ENCODE measurements at places on chromosomes 6 and 20.

DNA sequence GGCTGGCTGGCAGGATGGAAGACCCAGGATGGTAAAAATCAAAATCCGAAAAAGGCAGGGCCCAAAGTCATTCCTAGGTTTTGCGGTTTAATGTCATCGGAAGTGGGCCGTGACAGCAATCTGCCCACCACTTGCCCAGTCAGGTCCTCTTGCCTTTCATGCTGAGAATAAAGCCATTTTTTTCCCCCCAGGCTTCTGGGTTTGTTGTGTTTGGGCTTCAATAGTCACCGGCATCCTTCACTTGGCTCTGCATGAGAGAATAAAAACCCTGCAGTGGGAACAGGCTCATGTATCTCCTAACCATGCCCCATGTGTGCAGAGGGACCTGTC, 56.1 kb downstream of the MEP1A start:
- DNase-seq, result no peak

DNA sequence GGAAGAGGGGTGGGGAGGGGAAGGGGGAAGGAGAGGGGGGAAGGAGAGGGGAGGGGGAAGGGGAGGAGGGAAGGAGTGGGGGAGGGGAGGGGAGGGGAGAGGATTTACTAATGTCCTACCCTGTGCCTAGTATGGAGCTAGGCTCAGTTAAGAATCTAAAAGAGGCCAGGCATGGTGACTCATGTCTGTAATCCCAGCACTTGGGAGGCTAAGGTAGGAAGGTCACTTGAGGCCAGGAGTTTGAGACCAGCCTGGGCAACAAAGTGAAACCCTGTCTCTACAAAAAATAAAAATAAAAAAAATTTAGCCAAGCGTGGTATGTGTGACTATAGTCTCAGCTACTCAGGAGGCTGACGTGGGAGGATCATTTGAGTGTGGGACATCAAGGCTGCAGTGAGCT, 13.0 kb downstream of the UBE2J1 start:
- DNase-seq, result no peak

DNA sequence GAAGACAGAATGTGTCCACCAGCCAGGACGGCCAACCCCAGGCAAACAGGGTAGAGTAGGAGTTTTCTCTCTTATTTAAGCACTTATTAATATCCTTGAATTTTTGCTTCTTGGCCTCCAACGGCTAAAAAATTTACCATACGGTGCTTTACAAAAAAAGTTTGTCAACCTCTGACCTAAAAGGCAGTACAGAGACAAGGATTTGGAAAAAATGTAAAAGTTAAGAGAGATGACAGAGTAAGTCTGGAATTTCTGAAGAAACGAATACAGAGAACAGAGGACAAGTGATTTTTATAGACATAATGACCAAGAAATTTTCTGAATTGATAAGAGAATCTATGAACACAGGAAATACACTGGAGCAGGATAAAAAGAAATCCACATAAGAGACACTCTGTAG, 10.2 kb downstream of the OSER1 start:
- DNase-seq, result no peak

DNA sequence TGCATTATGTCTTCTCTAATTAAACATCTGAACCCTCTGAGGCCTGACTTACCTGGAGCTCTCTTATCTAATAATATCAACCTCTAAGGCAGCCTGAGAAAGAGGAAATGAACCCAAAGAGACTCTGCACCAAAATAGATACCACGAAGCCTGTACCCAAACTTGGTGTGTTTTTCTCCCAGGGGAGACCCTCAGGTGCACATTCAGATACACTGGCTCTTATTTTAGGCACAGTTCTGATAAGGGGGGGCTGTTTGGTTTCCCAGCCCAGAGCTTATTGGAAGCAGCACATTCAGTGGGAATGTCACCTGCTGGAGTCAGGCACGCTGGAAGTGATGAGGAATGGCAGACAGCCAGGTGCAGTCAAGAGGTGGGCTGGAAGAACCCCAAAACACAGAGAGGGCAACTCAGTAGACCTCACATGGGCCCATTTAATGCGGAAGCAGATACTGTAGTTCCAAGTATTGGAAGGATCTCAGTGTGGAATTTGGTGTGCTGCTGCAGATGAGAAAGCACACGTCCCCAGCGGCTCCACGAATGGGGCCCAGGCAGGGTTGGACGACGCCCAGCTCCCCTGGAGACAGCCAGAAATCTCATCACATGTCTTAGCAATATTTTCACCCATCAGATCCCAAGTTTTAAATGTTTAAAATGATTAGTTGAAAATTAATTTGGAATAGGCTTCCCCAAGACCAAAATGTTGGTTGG, 9.7 kb upstream of the CCR6 start:
- DNase-seq, result no peak

- no peak for DNase-seq
Measured at GRCh38 chr6:105600336-105601260, 197.7 kb upstream of the PREP start.

- no peak for DNase-seq
Measured at GRCh38 chr6:52511572-52512151, 65.2 kb downstream of the TRAM2 start.

DNA sequence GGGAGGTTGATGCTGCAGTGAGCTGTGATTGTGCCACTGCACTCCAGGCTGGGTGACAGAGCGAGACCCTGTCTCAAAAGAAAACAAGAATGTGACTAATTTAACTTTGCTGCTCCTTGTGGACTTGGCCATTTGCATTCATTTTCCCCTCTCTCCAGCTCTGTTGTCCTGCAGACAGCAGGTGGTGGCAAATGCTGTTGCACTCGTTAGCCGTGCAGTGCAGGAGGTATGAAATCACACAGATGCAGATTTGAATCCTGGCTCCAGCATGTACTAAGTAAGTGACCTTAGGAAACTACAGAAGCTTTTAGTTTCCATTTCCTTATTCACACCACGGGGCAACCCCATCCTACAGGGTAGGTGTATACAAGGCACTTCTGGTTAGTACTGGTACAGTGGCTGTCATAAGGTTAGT, 9.6 kb upstream of the BEND3 start:
- DNase-seq, result no peak

DNA sequence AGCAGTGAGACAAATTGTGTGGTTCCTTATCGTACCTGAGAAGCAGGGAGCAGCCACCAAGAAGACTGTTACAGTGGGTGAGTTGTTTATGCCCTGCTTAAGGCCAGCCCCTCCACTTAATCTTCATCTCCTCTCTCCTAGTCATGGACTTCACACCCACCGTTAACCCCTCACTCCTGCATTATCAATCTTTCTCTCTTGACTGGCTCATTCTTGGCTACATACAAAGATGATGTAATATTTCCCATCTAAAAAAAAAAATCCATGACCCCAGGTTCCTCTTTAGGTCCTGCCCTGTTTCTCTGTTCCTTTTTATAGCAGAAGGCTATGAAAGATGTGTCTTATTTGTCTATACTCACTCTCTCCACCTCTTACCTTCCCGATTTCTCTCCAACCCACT, 72.4 kb downstream of the SHLD1 start:
- DNase-seq, result no peak

- peak; percentile 22 for DNase-seq
Measured at GRCh38 chr6:56040889-56041301, 165.5 kb upstream of the BMP5 start.

DNA sequence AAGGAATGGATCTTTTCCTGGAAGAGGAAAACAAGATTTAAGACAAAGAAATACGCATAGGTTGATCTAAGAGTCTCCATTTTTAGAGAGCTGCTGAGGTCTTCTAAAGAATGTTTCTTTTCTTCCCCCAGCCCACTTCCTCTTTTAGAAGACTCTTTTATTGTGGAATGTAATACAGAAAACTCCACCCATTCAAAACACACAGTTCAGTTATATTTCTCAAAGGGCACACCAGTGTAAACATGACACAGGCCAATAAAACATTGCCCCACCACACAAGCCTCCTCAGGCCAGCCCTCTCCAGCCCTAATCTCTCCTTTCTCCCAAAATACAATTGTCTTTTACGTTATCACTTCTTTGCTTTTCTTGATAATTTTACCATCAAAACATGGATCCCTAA, 42.8 kb downstream of the SLC35B3 start:
- DNase-seq, result no peak

DNA sequence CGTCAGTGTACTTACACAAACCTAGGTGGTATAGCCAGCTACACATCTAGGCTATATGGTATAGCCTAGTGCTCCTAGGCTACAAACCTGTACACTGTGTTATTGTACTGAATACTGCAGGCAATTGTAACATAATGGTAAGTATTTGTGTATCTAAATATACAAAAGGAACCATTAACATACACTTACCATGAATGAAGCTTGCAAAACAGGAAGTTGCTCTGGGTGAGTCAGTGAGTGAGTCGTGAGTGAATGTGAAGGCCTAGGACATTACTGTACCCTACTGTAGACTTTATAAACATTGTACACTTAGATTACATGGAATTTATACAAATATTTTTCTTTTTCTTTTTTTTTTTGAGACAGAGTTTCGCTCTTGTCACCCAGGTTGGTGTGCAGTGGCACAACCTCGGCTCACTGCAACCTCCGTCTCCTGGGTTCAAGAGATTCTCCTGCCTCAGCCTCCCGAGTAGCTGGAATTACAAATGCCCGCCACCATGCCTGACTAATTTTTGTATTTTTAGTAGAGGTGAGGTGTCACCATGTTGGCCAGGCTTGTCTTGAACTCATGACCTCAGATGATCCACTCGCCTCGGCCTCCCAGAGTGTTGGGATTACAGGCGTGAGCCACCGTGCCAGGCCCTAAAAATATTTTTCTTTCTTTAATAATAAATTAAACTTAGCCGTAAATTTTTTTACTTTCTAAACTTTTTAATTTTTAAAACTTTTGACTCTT, 15.4 kb upstream of the KIAA1755 start:
- DNase-seq, result peak; percentile 34

DNA sequence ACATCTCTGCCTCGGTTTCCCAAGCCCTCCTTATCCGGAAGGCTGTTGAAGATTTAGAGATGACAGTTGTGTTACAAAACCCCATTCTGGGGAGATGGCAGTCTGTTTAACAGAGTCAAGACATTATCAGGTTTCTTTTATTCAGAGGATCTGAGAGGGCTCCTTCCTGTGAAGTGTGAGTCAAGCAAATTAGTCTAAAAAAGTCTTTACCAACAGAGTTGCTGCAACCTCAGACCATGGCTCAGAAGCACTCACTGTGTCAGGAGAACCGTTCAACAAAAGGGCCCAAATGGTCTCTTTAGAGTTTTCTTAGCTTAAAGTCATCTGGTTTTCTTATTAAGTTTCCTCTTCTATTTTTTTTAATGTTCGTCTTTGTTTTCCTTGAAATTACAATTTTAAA, 717.8 kb downstream of the EPM2A start:
- DNase-seq, result no peak

DNA sequence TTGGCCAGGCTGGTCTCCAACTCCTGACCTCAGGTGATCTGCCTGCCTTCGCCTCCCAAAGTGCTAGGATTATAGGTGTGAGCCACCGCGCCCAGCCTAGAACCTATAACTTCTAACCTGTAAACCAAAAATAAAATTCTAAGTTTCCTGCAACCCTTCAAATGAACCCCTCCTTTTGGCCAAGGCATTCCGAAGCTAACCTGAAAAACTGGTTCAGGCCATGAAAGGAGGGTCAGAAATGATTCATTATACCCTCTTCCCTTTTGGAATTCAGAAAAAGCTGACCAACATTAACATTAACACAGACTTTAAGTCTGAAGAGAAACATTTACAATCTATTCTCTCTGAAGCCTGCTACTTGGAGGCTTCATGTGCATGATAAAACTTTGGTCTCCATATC, 165.1 kb downstream of the TINAG start:
- no peak for DNase-seq

- peak; percentile 86 for DNase-seq
Measured at GRCh38 chr6:159716247-159717096, 10.8 kb upstream of the WTAP start.

- peak; percentile 29 for DNase-seq
Measured at GRCh38 chr6:73064266-73064665, 161.0 kb downstream of the KHDC1L start.

DNA sequence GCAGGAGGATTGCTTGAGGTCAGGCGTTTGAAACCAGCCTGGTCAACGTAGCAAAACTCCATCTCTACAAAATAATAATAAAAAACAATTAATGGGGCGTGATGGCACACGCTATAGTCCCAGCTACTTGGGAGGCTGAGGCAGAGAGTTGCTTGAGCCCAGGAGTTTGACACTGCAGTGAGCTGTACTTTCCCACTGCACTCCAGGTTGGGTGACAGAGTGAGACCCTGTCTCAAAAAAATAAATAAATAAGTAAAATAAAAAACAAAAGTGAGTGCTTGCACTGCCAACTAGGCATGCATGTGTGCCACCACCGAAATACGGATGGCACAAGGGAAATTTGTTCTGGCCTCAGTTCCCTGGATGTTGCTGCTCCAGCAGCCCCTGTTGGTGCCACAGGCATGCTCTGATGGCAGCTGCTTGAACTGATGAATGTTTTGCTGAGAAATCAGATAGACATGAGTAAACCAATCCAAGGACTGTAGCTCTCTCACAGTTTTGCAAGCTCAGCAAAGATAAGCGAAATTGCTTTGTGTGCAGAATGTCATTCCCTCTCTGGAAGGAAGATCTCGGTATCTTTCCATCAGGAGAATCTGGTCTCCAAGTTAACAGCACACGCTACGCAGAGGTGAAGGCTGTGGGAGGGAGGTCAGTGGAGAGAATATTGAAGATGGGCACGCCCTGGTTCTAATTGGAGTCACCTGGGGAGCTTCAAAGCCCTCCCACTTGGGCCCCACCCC, 188.0 kb upstream of the SLC24A3 start:
- no peak for DNase-seq

- no peak for DNase-seq
Measured at GRCh38 chr6:153340568-153340967, 209.5 kb upstream of the RGS17 start.

DNA sequence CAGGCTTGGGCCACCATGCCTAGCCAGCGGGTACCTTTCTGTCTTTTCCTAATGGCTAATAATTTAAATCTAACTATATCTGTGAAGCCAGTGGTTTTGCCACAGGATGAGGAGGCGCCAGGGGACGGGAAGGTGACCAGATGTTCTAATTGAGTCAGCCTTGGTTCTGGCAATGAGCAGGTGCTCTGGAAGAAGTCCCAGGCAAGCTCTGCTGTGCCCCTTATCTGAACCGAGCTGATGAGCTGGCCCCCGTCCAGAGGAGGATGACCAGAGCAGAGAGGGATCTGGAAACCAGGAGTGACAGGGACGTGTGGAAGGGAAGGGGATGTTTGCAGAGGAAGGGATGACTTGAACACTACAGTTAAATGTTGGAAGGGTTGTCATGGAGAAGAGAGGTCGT, 46.7 kb downstream of the SLC35D3 start:
- DNase-seq, result no peak

DNA sequence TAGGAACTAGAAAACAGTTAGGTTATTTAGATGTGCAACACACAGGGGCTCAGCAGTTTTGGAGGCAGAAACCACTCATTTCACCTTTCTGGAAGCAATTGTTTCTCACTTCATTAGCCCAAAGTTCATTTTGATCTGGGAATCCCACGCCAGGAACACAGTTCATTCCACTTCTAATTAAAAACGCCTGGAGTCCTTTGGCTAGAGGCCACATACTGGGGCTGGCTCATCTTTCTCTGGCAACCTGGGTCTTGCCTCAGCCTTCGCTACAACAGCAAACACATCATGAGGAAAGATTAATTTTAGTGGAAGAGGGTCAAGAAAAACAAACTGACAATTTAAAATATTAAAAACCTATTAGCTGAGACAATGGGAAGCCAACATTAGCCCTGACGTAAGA, 69.7 kb downstream of the RFPL4B start:
- DNase-seq, result peak; percentile 68
